Esophagus (tissue), 2 donors: ENCODE measurements at places on chromosomes 1 and 21. TPM values are rescaled to one million over a fixed set of nuclear protein-coding genes. Genes with fewer than 3 reads are reported as not detected.

The DIO1 gene
- polyA plus RNA-seq: 0.04 TPM

The ADGRL2 gene
- polyA plus RNA-seq: 25.3 TPM

The USP1 gene
- 13.5 TPM for polyA plus RNA-seq

The CRNN gene
- 4,198 TPM for polyA plus RNA-seq

The SOX13 gene
- polyA plus RNA-seq: 10.4 TPM

The GBP6 gene
- 344 TPM for polyA plus RNA-seq

The FAM43B gene
- 0.12 TPM for polyA plus RNA-seq

The SUSD4 gene
- 39.5 TPM for polyA plus RNA-seq

The KANK4 gene
- polyA plus RNA-seq: 0.12 TPM

The MAN1C1 gene
- 2.4 TPM for polyA plus RNA-seq

The PTCH2 gene
- polyA plus RNA-seq: 0.34 TPM

The PRKAA2 gene
- polyA plus RNA-seq: 0.98 TPM

The DNM3 gene
- 0.53 TPM for polyA plus RNA-seq

The FOXO6 gene
- polyA plus RNA-seq: 0.15 TPM

The UBE2U gene
- polyA plus RNA-seq: not detected

The AMPD2 gene
- polyA plus RNA-seq: 15.7 TPM

The FOXD3 gene
- polyA plus RNA-seq: 0.06 TPM

The NKAIN1 gene
- 0.38 TPM for polyA plus RNA-seq

The SLC27A3 gene
- polyA plus RNA-seq: 30.9 TPM

The KIFAP3 gene
- polyA plus RNA-seq: 4.8 TPM

The GCSAML gene
- 0.06 TPM for polyA plus RNA-seq

The MAEL gene
- 0.04 TPM for polyA plus RNA-seq

The VHLL gene
- not detected for polyA plus RNA-seq

The P3H1 gene
- polyA plus RNA-seq: 11.4 TPM

The SSU72 gene
- 91.4 TPM for polyA plus RNA-seq

The AIRE gene
- 0.06 TPM for polyA plus RNA-seq

The SPAG17 gene
- 14.2 TPM for polyA plus RNA-seq

The HES5 gene
- 1.5 TPM for polyA plus RNA-seq

The USH2A gene
- under 0.01 TPM for polyA plus RNA-seq

The MCOLN2 gene
- polyA plus RNA-seq: 1.4 TPM

The DMBX1 gene
- not detected for polyA plus RNA-seq

The HPCAL4 gene
- polyA plus RNA-seq: 0.02 TPM

The ZNF683 gene
- polyA plus RNA-seq: 0.28 TPM

The EDN2 gene
- 6.9 TPM for polyA plus RNA-seq

The PLPPR5 gene
- not detected for polyA plus RNA-seq

The GBP5 gene
- polyA plus RNA-seq: 1.4 TPM

The NEK2 gene
- 4.7 TPM for polyA plus RNA-seq

The PRELP gene
- 6.5 TPM for polyA plus RNA-seq

The PGLYRP3 gene
- polyA plus RNA-seq: 21.5 TPM

The SCAMP3 gene
- 20.2 TPM for polyA plus RNA-seq

The GRIK1 gene
- 0.01 TPM for polyA plus RNA-seq

The LAMTOR5 gene
- polyA plus RNA-seq: 188 TPM

The CHIA gene
- polyA plus RNA-seq: 0.06 TPM

The ANXA9 gene
- polyA plus RNA-seq: 14.4 TPM

The CFHR2 gene
- not detected for polyA plus RNA-seq

The CTSE gene
- 0.09 TPM for polyA plus RNA-seq

The PGLYRP4 gene
- 3.1 TPM for polyA plus RNA-seq

The NOS1AP gene
- polyA plus RNA-seq: 0.53 TPM
